ENCODE measurements at places on chromosomes 3 and 15.

DNA sequence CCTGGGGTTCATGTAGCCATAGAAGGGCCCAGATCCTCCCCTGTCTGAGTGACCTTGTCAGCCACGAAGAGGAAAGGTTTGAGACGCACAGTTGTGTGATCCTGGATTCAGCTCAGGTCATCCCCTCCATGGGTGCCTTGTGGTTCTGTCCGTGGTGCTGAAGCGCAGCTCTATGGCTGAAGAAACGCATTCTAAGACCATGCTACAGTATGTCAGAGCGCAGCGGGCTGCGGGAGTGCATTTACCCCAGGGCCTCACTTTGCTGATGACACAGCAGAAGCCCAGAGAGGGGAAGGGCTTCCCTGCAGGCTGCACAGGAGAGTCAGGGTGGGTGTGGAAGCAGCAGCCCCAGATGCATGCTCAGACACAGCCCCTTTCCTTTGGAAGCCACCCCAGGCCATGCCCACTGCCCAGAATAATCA lies 68.8 kb upstream of the IQSEC1 start:
- DNase-seq = no peak

- no peak for DNase-seq
These were observed 9.7 kb downstream of the LIPC start for GRCh38 chr15:58441376-58442070.

- DNase-seq = no peak
These were observed 134.8 kb upstream of the ABI3BP start for GRCh38 chr3:101128001-101128400.

DNA sequence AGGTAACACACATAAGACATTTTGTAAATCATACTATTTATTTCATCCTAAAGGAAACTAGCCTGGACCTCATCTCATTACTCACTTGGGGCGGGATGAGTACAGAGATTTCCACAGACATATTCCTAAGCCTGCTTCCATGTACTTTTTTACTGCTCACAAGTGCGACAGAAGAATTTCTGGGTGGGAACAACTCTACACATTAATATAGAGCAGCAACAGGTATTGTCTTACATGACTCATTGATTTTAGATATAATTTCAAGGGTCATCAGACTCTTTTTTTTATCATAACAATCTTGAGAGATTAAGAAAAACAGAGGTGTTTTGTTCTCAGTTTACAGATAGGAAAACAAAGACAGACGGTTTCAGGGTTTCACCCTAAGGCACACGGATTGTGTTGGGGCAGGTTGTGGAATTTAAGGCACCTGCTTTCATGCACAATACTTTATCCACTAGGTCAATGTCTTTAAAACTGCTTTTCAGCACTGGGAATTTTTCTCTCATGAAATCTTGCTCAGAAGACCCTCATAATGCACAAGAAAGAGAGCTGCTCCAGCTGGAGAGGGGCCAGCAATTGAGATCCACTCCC lies 186.7 kb upstream of the CDIN1 start:
- DNase-seq = no peak

- DNase-seq = no peak
These were observed 32.9 kb upstream of the CRTC3 start for GRCh38 chr15:90496791-90497190.

GRCh38 chr3:72722930-72723726 lies 125.1 kb downstream of the SHQ1 start:
- no peak for DNase-seq

- DNase-seq = no peak
These were observed 642.0 kb upstream of the KCNMB2 start for GRCh38 chr3:177894081-177894728.

GRCh38 chr3:194488055-194488742 lies 1.4 kb upstream of the ATP13A3 start:
- no peak for DNase-seq

- DNase-seq = no peak
These were observed at the start of gene BCL2A1 for GRCh38 chr15:79970624-79971434. Gene BCL2A1, minus strand, starts transcription at chr15:79971196. Its CDS starts 77 bp downstream, at chr15:79971119.

GRCh38 chr3:164194842-164195241 lies 883.5 kb downstream of the SI start:
- no peak for DNase-seq

GRCh38 chr3:170458285-170458684 lies 39.6 kb downstream of the CLDN11 start:
- DNase-seq = no peak

- DNase-seq = no peak
These were observed 50.4 kb downstream of the CCR4 start for GRCh38 chr3:33001889-33002288.

DNA sequence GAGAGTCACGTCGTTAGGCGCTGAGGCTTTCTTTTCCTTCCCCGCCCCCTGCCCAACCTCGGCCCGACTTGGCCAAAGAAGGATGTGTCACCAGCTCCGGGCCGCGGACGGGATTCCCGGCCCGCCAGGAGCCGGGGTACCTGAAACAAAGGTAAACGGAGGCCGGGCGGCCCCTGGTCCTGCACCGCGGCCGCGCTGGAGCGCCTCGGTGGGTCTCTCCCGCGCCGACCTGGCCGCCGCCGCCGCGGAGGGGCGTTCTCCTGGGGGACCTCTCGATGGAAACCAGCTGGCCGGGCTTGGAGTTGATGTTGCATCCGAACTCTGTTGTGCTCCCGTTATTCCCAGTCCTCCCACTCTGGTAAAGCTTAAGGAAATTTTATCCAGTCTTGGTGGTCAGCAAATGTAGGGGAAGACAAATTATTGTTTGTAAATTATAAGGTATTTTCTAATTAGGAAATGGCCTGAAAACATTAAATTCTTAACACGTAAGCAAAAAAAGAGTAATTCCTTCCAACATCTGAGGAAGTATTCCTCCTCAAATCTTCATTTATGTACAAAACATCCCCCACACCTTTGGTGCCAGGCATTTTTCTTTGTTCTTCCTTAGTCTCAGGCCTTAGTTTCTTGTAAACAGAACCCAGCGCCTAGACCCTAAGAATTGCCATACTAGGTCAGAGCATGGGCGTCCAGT lies 888 bp downstream of the PPP2R3A start:
- peak; percentile 0 for DNase-seq

DNA sequence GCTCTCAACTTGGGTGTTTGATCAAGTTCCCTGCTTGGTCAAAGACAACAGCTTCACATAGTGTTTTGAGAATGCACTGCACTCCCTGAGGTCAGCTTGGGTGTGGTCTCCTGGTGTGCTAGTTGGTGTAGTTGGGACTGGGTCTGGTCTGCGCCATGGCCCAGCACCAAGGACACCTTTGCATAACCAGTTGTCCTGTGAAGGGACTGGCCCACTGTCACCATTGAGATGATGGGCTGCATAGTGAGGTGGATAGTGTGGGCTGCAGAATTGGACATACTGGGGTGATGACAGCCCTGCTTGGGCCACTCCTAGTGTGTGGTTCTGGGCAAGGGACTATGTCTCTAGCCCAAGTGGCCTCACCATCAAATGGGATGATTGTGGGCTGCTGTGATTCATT lies 9.5 kb downstream of the RPSA start:
- no peak for DNase-seq

DNA sequence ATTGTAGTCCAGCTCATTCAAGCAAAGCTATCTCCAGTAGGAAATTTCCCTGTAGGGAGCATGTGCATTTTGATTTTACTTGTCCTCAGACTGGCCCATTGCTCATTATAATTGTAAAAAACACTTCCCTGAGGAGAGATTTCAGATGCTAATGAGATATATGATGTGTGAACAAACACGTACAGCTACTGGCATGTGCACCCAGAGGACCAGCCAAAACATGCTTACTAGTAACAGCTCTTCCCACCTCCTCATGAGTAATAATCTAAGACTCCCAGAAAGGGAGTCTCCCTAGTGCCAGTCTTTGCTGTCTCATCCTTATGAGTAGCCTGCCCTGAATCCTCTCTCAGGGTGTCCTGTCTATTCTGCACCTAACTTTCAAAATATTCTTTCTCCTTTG lies 43.4 kb downstream of the FBXO22 start:
- DNase-seq = no peak

- peak; percentile 1 for DNase-seq
These were observed 614 bp downstream of the CHCHD6 start for GRCh38 chr3:126704494-126705214.

DNA sequence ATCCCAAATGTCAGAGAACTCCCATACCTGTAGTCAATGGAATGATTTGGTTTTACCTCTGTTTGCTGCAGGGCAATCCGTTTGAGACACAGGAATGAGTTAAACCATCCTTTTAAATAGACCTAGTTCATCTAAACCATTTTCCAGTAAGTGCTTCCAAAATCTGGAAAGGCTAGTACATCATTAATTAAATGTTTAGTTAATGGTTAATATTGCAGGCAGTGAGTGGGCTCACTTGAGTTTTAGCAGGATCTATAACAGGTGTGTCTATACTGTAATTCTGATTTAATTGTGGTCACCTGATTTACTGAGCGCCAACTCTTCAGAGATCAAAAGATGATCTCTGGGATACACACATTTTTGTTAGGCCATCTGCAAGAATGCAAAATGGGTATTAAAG lies 353.9 kb upstream of the ROPN1 start:
- DNase-seq = no peak

- no peak for DNase-seq
These were observed 43.3 kb downstream of the RBMS3 start for GRCh38 chr3:29324180-29324651.

- DNase-seq = no peak
These were observed 358.1 kb downstream of the NSUN3 start for GRCh38 chr3:94420931-94421330.

GRCh38 chr15:77386626-77387025 lies 33.3 kb downstream of the PEAK1 start:
- no peak for DNase-seq

- no peak for DNase-seq
These were observed 22.8 kb downstream of the DUOX2 start for GRCh38 chr15:45091161-45091560.

- no peak for DNase-seq
These were observed 4.5 kb downstream of the RNF168 start for GRCh38 chr3:196499061-196499460.

- no peak for DNase-seq
These were observed 34.6 kb upstream of the DNAJC13 start for GRCh38 chr3:132382688-132383194.

DNA sequence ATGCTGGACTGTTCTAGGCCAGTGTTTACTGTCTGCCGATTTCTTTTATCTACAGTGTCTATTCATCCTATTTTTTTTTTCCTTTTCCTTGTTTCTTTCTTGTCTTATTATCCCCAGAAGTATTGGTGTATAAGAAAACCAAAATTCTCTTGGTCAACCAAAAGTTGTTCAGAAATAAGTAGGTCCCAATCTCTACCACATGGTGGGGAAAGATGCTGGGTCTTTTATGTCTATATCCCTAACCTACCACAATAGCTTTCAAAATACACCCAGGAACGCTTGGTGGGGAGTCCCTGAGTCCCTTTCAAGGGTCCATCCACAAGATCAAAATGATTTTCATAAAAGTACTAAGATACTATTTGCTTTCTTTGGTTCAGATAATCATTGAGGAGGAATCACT lies 225.6 kb downstream of the CLSTN2 start:
- no peak for DNase-seq

Data from SHP77 (cell line).